ENCODE measurements at places on chromosomes 2 and 18.

DNA sequence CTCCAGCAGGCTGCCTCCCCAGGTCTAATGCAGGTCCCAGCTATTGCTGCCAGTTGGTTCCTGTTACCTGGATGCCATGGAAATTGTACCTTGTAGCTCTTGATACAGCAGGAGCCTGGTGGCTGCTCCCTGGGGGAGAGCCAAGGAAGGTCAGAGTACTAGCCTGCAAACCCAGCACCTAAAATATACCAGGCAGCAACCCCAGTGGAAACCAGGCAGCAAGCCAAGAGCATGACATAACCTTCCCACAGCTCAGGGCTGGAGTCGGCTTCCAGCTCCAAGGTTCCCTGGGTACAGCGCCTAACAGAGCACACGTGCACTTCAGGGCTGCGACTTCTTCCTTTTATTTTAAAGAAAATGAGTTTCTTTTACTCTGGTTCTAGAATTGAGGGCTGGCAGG, 30.3 kb downstream of the TNP1 start:
- no peak for DNase-seq

DNA sequence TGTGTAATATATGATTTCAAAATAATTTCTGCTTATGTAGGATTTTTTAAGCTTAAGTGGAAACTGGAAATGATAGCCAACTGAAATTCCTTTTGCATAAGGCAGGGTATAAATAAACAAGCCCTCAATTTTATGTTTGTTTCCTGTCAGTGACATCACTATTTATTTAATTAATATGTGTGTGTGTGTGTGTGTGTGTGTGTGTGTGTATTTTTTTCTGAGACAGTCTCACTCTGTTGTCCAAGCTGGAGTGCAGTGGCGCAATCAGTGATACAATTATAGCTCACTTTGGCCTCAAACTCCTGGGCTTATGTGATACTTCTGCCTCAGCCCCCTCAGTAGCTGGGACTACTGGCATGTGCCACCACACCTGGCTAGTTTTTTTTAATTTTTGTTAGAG, 29.3 kb upstream of the CYP20A1 start:
- DNase-seq: no peak

GRCh38 chr2:138818556-138818955, 38.4 kb upstream of the NXPH2 start:
- DNase-seq: no peak

GRCh38 chr2:200993097-200993496, 29.6 kb upstream of the ORC2 start:
- DNase-seq: no peak

GRCh38 chr2:7010391-7011054, 93.3 kb downstream of the RNF144A start:
- no peak for DNase-seq

- no peak for DNase-seq
Measured at GRCh38 chr18:67574749-67575148, 58.2 kb upstream of the DSEL start.

- DNase-seq: no peak
Measured at GRCh38 chr2:34808426-34808825, 1209.3 kb upstream of the FAM98A start.

DNA sequence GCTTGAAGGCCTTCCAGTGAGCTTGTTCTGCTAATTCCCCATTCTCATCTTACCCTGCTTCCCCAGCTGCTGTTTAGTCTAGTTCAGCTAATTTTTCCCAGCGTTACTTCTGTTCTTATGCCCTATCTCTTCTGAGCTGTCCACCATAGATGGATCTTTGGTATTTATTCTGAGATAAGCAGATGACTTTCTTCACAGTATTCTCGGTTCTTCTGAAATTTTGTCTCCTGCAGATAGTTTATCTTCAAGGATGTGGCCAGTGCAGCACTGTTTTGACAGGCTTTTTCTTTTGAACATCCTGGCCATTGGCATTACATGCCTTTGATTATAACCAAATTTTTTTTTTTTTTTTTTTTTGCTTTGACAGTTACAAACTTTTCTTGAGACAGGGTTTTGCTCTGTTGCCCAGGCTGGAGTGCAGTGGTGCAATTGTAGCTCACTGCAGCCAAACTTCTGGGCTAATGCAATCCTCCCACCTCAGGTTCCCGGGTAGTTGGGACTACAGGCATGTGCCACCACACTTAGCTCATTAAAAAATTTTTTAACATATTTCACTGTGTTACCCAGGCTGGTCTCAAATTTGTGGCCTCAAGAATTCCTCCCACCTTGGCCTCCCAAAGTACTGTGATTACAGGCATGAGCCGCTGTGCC, 134.2 kb downstream of the WDSUB1 start:
- DNase-seq: no peak

DNA sequence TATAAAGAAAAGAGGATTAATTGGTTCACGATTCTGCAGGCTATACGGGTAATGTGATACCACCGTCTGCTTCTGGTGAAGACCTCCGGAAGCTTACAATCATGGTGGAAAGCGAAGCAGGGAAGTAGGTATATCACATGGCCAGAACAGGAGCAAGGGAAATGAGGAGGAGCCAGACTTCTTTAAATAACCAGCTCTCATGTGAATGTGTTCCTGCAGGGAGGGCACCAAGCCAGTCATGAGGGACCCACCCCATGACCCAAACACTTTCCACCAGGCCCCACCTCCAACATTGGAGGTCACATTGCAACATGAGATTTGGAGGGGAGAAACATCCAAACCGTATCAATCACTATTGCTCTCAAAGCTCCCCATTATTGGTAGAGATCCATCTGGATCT, 61.8 kb downstream of the EFEMP1 start:
- no peak for DNase-seq

DNA sequence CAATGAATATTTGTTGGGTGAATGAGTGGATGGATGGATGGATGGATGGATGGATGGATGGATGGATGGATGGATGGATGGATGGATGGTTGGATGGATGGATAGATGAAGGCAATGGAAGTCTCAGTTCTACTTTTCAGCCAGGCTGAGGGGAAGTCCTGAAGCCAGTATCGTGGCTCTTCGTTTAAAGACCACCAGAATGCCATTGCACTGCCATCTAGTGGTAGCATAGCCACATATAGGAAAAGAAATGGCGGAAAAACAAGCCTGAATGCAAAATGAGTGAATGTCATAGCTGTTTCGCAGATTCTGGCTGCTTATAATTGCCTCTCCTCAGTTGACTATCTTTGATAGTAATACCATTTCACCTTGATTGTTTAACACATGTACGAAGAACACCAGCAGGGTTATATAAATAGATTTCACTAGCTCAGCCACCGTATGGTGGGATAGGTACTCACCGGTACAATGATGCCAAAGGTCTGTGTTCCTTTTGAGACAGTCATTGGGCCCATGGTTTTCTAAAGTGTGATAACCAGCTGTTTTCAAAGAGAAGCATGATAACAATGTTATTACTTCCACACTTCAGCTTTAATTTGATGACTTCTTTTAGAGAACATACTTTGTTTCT, 62.3 kb upstream of the GREB1L start:
- peak; percentile 75 for DNase-seq

DNA sequence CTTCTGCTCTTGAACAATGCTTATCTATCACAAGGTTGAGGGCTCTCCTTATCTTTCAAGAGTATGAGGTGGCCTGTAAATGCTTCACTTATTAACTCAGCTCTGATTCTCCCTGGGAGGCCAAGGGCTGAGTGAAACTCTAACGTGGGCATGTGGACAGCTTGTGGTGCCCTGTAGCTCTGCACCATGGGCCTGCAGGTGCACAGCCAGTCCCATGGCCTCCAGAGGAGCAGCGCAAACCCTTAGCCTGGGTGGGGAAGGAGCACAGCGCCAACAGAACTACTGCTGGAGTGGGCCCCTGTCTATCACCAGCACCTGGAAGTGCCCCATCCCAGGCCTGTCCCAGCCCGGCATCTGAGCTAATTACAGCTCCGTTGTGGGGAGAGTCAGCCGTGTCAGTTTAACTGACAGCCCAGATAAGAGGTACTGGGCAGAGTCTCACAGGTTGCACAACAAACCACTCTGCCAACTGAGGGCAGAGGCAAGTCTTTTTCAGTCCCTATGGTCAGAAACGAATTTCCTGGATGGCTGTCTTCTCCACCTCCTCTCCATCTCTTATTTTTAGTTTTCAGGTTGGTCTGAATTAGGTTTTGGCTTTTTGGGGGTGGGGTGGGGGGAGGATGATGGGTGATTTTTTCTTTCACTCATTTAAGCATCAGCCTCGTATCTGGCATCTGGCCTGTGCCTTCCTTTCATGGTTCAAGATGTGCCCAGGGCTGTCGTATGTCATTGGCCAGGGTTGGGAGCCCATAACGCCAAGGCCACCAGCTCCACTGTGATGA, 219.5 kb downstream of the BCL2 start:
- no peak for DNase-seq

All from amniotic stem cell (primary cell).